ENCODE measurements at places on chromosomes 11 and 22.
A peak's percentile ranks its signal among the peaks of the same experiment; 100 is the strongest.

- no peak for DNase-seq
Observed at GRCh38 chr22:50199829-50200460, 866 bp upstream of the SELENOO start.

- peak; percentile 33 for DNase-seq
Observed at GRCh38 chr11:72471005-72471898, 36.9 kb upstream of the CLPB start.

DNA sequence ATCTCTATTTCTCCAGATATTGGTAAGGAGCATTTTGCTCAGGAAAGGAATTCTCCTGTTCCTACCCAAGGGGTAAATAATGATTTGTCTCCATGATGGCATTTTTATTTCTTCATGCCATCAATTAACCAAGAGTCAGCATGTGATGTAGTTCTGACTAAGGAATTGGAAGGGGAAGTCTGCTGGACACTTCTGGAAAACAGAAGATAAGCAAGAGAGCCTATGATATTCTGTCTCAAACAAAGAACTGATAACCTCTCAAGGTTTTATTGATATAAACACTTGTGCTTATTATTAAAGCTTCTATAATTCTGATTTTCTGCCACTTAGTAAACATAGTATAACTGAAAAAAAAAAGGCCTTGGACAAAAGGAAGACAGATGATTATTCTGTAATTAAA is 673.0 kb upstream of the CHORDC1 start:
- DNase-seq: no peak

DNA sequence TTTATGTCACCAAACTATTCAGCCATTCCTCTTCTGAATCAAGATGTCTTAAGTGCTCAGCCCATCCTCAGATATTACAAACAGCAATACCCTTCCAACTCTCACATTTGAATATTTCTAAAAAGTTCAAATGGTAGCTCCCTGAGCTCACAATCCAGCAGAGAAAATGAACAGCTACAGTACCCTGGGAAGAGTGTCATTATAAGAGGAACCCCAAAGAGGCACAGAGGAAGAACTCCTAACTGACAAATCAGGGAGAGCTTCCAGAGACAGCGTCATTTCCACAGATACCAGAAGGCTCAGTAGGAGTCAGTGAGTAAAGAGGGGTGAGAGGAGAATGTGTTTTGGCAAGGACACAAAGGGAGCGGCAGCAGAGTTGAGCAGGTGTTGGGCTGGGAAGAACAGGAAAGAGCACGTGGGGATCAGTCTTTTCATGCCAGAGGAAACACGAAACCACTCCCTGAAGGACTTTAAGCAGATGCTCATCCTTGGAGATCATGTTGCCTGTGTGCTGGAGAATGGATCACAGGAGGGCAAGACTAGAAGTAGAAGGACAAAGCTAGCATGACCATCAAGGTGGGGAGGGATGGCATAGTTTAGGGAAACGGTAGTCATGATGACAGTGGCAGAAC is 4.3 kb downstream of the CLTCL1 start:
- DNase-seq: no peak

DNA sequence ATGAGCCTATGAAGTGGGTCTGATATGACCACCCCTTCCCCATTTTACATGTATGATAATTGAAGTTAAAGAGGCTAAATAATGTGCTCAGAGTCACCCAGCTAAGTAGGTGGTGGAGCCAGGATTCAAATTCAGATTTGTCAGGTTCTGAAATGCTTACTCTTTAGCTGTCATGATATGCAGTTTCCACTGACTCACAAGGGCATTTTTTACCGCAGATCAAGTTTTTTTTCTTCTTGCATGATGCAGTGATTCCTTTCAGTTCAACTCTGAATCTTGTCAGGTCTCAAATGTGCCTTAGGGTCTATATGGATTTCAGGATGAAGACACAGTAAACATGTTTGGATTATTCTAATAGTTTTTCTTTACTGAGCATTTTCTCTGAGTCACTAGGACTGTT is 12.6 kb upstream of the TRIM44 start:
- DNase-seq: no peak

DNA sequence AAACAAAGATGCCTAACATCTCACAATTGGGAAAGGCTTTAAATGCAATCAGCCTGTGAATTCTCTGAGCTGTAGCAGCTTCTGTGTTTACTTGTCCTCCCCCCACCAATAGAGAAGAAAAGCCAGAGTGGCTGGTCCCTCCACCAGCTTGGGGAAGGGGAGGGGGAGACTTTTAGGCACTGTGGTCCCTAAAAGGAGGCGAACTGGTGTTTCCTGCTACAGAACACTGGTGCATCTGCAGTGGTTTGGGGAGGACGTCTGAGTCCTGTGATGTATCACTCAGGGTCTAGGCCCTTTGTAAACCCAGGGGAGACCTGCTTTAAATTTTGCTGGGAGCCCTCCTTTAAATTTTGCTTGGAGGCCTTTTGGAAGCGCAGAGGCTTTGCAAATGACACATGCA is 16.9 kb downstream of the TNRC6B start:
- no peak for DNase-seq

GRCh38 chr11:9029422-9029821 is 25.6 kb upstream of the NRIP3 start:
- DNase-seq: no peak

DNA sequence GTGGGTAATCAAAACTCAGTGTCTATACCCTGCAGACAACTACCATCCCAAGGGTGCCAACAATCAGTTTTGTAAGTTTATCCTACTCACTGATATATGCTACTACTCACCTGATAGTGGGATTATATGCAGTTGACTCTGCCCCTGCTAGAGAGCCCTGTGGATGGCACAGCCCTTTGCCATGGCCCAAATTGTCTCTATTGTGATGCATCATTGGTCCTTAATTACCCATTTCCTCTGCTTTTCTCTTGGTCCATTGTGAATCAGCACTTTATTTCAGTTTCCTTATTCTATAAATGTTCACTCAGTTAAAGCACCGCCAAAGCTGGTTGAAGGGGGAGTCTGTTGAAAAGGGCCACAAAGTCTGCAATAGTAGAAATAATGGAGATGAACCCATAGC is 42.3 kb downstream of the PLAAT5 start:
- DNase-seq: no peak

GRCh38 chr22:29949872-29950271 is 66.9 kb downstream of the MTMR3 start:
- DNase-seq: no peak

All from Caki2 (cell line).